ENCODE measurements at places on chromosomes 3 and 15.

DNA sequence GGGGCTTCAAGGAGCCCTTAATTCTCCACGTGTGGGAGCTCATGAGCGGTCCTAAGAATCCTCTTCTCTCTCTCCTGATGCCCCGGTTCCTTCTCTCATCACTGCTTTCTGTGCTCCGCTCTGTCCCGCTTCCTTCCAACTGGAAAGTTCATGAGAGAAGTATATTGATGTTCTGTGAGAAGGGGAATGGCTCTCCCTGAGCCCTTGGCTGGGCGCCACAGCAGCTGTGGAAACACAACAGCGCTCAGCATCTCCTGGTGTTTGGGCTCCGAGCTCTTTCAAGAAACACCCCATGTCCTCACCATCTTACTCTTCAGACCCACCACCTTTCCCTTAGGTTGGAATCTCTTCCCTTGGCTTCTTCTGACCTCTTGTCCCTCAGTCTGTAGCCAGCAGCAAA, 161.7 kb downstream of the VGLL4 start:
- DNase-seq: no peak

GRCh38 chr3:107775974-107776373, 253.2 kb downstream of the BBX start:
- DNase-seq: no peak

DNA sequence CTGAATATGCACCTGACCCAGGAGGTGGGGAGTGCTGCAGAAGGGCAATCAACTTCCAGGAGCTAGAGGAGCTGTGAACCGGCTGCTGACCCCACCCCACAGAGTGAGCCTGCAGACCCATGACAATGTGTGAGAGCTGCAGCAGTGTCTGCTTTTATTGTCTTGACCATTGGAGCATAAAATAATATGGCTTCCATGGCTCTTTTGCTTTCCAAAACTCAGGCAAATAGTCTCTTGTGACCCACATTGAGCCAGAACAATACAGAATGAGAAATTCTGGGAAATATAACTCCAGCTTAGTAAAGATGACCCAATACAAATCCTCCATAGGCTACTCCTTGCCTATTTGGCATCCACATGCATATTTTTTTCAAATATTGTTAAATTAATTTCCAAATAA, 309.6 kb downstream of the PYDC2 start:
- DNase-seq: no peak

DNA sequence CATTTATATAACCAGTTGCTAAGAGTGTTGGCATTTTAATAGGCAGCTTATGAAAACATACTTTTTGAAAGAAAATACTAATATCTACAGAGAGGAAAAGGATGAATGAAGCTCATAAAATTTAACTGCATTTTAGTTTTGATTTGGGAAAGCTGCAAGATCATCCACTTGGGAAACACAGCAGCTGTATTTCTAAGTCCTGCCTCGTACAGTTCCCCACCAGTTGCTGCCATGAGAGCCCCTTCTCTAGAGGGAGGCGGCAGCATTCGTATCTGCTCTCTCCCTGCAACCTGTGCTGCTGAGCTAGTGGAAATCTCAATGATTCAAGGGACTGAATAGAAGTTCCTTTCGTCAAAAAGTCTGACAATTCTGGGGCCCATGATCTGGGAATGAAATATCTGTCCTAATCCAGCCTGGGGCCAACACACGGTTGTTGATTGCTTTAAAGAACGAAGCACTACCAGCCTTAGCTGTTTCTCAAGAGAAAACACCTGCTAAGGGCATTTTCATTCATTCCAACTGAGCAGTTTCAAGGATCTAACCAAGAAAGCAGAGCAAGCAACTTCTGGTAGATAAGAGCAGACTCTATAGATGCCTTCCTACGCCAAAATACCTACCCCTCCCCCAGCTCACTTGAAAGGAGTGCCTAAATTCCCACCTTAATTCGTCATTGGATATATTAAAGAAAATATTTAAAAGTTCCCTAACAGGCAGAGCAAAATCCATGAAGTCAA, 223.7 kb downstream of the MAGI1 start:
- no peak for DNase-seq

DNA sequence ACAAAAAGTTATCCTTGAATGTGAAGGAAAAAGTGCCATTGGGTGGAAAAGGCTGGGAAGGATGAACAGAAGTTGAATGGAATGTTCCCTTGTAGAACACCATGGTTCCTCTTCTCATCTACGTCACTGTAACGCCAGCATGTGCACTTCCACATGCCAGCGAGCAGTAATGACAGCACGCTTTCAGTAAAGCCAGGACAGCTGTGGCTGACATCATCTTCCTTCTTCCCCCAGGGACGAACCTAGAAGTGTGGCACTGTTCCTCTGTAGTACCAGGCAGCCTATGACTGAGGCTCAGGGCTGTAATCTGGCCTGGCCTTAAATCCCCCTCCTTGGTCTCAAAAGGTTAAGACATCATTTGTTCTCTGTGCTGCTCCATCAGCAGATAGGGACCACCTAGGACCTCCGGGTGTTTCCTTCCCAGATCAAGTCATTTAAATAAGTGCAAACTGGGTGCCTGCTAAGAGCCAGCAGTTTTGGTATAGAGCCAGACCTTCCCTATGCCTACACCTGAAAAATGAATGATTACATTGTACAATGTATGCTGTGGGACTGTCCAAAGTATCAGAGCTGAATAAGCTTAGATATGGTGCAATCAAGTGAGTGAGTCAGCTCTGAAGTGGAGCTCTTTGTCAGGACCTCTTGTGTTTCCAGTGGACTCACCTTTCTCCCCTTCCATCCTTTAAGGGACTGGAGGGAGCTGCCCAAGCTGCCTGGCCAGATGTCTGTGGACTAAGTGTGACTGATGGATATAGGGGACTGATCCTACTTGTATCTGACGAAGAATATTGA, 5.6 kb upstream of the SRPRB start:
- DNase-seq: no peak

DNA sequence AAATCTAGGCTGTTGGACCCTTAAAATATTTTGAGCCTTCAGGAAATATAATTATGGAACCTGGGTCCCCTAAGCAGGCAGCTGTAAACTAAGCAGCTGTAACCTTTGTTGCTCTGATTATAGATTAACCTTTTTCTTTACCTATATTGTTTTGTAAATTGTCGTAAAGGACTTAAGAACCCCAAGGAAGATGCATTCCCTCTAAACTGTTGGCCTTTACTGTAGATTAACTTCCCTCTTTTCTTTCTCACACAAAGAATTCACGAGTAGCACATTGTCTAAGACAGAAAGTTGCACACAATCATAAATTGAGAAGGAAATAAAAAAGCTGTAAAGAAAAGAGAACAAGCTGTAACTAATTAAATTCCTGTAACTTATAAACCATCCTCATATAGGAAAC, 877.3 kb downstream of the ROBO2 start:
- DNase-seq: no peak

GRCh38 chr3:59404851-59405250, 355.0 kb upstream of the CFAP20DC start:
- no peak for DNase-seq

- no peak for DNase-seq
Measured at GRCh38 chr15:40285151-40285550, 2.3 kb upstream of the ANKRD63 start.

DNA sequence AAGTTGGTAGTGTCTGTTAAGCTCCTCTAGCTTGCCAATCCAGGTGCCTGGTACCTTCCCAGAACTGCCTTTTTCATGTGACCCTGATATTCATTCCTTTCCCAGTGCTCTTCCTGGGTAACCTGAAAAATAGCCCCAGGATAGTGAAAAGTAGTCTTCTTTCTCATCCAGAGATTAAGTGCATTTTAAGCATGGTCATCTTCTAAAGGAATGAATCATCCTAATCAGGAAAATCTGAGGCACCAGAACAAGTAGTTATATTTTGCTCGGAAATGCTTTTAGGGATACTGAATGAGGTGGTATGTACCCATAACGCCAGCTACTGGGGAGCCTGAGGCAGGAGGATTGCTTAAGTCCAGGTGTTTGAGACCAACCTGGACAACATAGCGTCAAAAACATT, 23.1 kb upstream of the PDCD6IP start:
- no peak for DNase-seq

DNA sequence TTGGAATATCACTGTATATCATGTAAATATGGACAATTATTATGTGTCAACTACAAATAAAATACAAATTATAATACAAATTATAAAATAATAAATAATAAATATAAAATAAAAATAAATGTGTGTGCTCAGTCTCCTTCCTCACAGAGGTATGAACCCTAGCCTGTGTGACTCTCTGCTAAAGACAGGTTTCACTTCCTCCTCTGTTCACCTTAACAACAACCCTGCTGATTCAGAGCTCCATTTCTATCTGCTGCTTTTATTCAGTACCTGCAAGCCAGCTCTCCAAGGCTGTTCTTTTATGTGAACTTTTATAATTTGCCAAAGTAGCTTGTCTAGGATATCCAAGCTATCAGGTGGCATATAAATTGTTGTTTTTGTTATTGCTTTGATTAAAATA, 610.7 kb upstream of the GRM7 start:
- no peak for DNase-seq

DNA sequence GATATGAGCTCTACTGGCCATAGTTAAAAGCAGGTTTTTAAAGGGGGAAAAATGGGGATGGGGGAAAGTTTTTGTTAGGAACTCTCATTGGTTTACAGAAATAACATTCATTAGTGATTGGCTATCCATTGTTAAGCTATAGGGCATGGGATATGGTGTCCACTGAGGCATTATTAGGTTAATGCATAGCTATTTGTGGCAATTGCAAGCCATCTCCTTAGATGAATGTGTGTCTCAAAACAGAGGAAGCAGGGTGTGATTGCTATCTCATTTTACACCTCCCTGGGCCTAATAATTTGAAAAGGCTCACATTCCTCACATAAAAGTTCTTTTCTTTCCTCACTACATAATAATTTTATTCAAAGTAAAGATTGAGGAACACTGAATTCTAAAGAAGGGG, 396.6 kb downstream of the TAFA4 start:
- DNase-seq: no peak

DNA sequence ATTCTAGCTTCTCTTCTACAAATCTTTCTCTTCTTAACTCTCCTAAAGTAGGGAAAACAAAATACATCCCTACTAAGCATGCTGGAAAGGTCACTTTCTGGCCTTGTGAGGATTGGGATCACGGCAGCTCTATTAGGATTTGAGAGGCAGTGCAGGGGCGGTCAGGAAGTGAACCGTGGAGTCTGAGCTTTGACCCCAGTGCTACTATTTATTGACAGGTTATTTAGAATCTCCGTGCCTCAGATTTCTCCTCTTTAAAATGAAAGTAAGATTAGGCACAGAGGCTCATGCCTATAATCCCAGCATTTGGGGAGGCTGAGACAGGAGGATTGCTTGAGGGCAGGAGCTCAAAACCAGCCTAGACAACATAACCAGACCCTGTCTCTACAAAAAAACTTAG, 42.0 kb upstream of the CHRM5 start:
- DNase-seq: no peak

GRCh38 chr15:41006479-41006878, 53.2 kb downstream of the CHAC1 start:
- no peak for DNase-seq

- DNase-seq: no peak
Measured at GRCh38 chr3:139157161-139157932, 112.7 kb upstream of the PRR23C start.

DNA sequence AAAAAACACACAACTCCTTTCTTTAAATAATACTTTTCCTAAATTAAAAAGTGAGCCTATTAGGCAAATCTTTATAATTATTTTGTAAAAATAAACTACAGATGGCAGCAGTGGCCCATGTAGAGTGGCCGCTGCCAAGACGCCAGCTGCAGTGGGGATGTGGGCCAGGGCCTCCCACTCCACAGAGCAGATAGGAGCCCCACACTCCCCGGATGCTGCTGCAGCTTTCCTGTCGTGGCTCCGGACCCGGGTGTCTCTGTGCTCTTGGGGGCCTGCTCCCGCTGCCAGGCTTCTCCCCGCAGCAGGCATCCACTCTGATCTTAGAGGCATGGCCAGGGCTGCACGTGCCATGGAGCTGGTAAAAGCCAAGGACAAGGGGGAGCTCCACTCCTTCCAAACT, 67.5 kb downstream of the PROS1 start:
- DNase-seq: no peak

GRCh38 chr15:63600001-63600615, 2.9 kb downstream of the FBXL22 start:
- DNase-seq: no peak

DNA sequence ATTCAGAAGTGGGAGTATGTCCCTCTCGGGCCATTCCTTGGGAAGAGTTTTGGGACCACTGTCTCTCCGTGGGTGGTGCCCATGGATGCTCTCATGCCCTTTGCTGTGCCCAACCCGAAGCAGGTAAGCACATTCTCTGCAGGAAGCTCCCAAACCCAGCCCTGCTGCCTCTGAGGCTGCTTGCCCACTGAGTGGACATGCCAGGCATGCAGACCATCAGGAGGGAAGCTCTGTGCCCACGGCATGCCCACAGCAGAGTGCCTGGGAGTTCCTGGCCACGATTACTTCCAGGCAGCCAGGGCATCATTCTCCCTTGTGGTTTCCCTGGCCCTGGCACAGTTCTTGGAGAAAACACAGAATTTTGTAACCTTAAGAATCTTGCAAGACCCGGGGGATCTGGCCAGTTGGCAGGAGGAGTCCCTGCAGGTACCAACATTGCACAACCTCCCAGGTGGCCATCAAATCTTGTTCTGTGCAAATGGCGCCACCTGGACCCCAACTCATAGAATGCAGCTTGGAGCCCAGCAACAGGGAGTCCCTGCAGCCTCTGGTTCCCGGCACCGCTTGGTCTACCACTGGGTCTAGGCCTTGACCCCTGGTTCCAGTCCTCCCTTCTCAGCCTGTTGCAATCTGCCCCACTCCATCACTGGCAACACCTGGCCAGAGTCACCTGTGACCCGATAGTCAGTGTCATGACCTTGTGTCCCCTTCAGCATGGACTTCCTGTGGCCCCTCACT, 20.4 kb downstream of the FAH start:
- DNase-seq: peak; percentile 46

GRCh38 chr15:101023501-101024072, 104.4 kb downstream of the LRRK1 start:
- no peak for DNase-seq

DNA sequence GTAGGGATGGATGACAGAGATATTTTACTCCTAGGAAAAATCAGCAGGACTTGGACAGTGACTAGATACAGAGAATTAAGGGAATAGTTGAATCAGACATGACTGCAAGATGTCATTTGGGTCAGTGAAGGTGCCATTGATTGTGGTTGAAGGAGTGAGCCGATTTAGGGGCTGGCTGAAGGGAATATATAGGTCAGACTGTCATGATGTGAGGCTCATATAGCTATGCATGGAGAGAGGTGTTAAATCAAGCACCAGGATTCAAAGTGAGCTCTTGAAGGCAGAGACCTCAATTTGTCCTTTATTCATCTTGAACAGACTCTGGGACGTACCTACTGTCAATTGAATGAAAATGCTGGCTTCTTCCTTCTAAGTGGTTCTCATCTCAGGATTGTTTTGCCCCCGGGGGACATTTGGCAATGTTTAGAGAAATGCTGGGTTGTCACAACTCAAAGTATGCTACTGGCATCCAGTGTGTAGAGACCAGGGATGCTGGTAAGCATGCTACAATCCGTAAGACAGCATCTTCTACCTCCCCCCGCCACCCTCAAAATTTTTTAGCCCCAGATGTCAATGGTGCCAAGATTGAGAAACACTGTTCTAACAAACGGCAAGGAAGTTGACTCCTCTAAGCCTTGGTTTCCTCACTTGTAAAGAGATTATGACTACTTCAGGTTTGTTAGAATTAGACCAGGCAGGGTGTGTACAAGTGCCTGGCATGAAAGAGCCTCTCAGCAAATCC, 7.8 kb downstream of the ATP2C1 start:
- DNase-seq: no peak

All from stimulated activated CD8-positive, alpha-beta memory T cell treated with anti-CD3 and anti-CD28 coated beads, Interleukin-15, amount 100 ng/mL, for 1 hour (primary cell).